ENCODE measurements at places on chromosomes 6 and 20. TPM values are rescaled to one million over a fixed set of nuclear protein-coding genes. Genes with fewer than 3 reads are reported as not detected.

- H3K4me1 ChIP-seq, result no peaks in the 10 kb centered on the region
- H3K27ac ChIP-seq, result no peak overlapping the region
- H3K27me3 ChIP-seq, result peaks cover 3% of the 10 kb centered on the region
- no peak overlapping the region for H3K4me3 ChIP-seq
- H3K36me3 ChIP-seq, result peaks cover 10% of the 10 kb centered on the region
- DNase-seq, result no peak
These were observed 5.1 kb downstream of the PCED1A start for GRCh38 chr20:2835331-2835796.

- no peak for DNase-seq
- peak overlapping the region; percentile 59 for H3K4me3 ChIP-seq
- peaks cover 12% of the 10 kb centered on the region for H3K36me3 ChIP-seq
- peaks cover 14% of the 10 kb centered on the region for H3K4me1 ChIP-seq
- peaks cover 2% of the 10 kb centered on the region for H3K27me3 ChIP-seq
- no peak overlapping the region for H3K27ac ChIP-seq
These were observed 477.3 kb downstream of the PREX1 start for GRCh38 chr20:48350313-48350988.

Gene EDEM2
- 10.8 TPM for total RNA-seq

Gene CGA
- total RNA-seq, result not detected

Gene CST2
- not detected for total RNA-seq

Gene MYLIP
- total RNA-seq, result 12.9 TPM

- DNase-seq, result no peak
- no peak overlapping the region for H3K4me3 ChIP-seq
- H3K36me3 ChIP-seq, result no peaks in the 10 kb centered on the region
- peaks cover 3% of the 10 kb centered on the region for H3K27me3 ChIP-seq
- peaks cover 8% of the 10 kb centered on the region for H3K4me1 ChIP-seq
- H3K27ac ChIP-seq, result no peak overlapping the region
These were observed 284.8 kb downstream of the BTBD9 start for GRCh38 chr6:38354905-38355304.

- peak overlapping the region; percentile 58 for H3K4me3 ChIP-seq
- no peaks in the 10 kb centered on the region for H3K36me3 ChIP-seq
- peak; percentile 35 for DNase-seq
- no peak overlapping the region for H3K27ac ChIP-seq
- H3K4me1 ChIP-seq, result peaks cover 16% of the 10 kb centered on the region
- peaks cover 11% of the 10 kb centered on the region for H3K27me3 ChIP-seq
These were observed 13.1 kb downstream of the DNPH1 start for GRCh38 chr6:43216200-43216599.

Gene NKAIN4
- 183 TPM for total RNA-seq

DNA sequence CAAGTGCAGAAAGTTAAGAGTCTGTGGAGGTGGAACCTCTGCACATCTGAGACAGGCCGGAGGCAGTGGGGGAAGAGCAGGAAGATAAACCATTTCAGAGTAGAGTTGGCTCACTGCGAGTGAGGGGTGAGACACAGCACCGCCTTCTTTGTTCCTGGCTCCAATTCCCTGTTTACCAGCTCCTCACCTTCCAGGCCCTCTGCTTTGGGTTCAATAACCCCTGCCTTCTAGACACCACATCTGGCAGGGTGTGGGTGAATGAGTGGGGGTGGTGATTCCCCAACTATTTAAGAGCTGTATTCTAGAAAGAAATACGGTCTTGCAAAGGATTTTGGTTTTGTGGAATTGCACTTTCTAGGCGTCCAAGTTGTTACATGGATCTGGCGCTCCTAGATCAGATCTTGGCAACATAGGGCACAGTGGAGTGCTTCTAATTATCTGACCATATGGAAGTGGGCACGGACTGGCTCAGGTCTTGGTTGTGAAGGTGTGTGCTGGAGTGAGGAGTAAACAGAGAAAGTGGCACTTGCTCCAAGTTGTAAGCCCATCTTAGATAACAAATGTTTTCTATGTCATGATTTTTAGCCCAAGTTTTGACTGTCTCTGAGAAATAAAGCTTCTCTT is 141.6 kb upstream of the NRN1 start:
- no peak overlapping the region for H3K27ac ChIP-seq
- H3K4me1 ChIP-seq, result no peaks in the 10 kb centered on the region
- H3K27me3 ChIP-seq, result no peaks in the 10 kb centered on the region
- H3K36me3 ChIP-seq, result no peaks in the 10 kb centered on the region

DNA sequence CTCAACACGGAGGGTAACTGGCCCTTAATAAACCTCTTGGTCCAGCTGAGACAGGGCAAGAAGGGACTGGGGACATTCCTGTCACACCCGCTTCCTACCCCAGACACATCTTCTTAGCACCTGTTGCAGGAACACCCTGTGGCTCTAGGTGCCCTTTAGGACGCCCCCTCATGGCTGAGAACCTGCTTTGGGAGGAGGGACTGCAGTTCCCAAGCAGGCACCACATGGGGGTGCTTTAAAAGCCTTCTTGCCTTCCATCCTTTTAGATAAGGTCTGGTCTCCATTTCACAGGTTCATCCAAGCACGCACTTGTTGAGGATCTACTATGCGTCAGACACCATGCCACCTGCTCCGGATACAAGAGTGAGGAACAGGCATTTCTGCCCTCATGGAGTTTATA is 26.6 kb downstream of the NSFL1C start:
- H3K4me1 ChIP-seq, result no peaks in the 10 kb centered on the region
- no peak overlapping the region for H3K27ac ChIP-seq
- H3K36me3 ChIP-seq, result peaks cover 13% of the 10 kb centered on the region
- peaks cover 3% of the 10 kb centered on the region for H3K27me3 ChIP-seq
- no peak for DNase-seq

Gene CYP24A1
- not detected for total RNA-seq

GRCh38 chr6:149499066-149499465 is 14.3 kb upstream of the ZC3H12D start:
- DNase-seq, result no peak
- H3K4me1 ChIP-seq, result peaks cover 5% of the 10 kb centered on the region
- H3K27ac ChIP-seq, result no peak overlapping the region
- H3K4me3 ChIP-seq, result no peak overlapping the region
- no peaks in the 10 kb centered on the region for H3K36me3 ChIP-seq

- H3K27me3 ChIP-seq, result no peaks in the 10 kb centered on the region
- H3K4me1 ChIP-seq, result peaks cover 4% of the 10 kb centered on the region
- H3K36me3 ChIP-seq, result no peaks in the 10 kb centered on the region
- no peak for DNase-seq
These were observed 366.7 kb downstream of the SYNE1 start for GRCh38 chr6:152270301-152270925.

Gene E2F3
- total RNA-seq, result 10.1 TPM
